ENCODE measurements at places on chromosomes 6 and 20.

- DNase-seq = no peak
Measured at GRCh38 chr20:4289875-4290274, 274.5 kb upstream of the RNF24 start.

- DNase-seq = no peak
Measured at GRCh38 chr6:26232940-26233648, 131.9 kb upstream of the BTN3A2 start.

GRCh38 chr20:47239719-47240067 lies 116.8 kb downstream of the ZMYND8 start:
- no peak for DNase-seq

- no peak for DNase-seq
Measured at GRCh38 chr6:77178821-77179220, 284.5 kb downstream of the HTR1B start.

- no peak for DNase-seq
Measured at GRCh38 chr6:81875782-81876293, 123.4 kb upstream of the TENT5A start.

DNA sequence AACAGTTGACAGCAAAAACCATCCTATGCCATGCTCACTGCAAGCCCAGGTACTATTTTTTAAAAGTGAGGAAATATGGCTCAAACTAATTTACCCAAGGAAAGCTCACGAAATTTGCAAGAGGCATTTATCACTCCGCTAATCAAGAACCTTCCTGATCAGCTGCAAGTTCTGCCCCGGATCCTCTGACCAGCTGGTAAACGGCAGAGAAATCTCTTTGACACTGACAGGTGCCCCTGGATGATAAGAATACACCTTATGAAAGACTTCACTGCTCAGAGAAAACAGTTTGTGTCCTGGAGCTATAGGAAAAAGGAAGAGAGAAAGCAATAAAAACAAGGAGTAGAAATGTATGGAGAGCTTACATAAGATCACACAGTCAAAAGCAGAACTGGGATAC lies 6.4 kb downstream of the CNKSR3 start:
- DNase-seq = no peak

DNA sequence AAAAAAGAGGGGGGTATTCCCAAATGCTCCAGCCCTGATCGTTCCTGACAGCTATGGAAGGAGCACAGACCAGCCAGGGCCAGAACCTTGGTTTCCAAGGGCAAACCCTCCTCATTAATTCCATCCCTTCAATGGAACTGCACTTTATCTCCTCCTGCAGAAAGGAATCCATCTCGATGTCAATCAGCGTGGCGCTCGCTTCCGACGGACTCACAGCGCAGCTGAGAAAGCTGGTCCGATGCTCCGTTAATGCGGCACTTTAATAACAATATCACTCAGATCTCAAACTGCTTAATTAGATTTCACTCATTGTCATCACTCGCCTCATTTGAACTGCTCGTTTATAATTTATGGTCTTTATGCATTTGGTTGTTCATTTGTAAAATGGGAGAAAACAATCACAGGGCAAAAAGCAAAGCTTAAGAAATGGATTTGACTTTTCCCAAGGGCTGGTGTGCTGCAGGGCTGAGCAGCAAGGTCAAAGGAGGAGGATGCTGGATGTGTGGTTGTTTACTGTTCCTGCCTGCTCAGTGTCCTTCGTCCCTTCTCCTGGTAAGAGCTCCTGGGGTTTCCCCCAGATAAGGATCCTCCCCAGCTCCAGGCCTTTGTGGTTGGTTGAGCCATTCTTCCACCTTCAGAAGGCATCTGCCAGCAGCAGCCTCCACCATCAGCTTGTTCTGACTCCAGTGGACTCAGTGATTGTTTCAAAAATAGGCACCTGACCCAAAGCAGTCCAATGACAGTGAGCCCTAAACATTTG lies 152.7 kb downstream of the ANKRD60 start:
- DNase-seq = no peak

DNA sequence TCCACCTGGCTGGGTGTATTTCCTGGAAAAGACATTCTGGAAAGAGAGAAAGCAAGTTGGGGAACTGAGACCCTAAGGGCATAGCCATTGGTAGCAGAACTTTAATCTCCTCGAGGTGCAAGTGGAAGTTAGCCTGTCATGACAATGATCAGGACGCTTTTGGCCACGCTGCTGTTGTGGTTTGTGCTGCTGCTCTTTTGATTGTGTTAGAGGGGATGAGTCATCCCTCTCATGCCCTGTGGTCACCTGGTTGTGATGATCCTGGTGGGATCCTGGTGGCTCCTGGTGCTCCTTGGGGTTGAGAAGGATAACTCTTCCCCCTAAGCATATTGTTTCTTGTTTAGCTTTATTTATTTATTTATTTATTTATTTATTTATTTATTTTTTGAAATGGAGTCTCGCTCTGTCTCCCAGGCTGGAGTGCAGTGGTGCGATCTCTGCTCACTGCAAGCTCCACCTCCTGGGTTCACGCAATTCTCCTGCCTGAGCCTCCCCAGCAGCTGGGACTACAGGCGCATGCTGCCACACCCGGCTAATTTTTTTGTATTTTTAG lies 350.3 kb downstream of the KIF16B start:
- no peak for DNase-seq

DNA sequence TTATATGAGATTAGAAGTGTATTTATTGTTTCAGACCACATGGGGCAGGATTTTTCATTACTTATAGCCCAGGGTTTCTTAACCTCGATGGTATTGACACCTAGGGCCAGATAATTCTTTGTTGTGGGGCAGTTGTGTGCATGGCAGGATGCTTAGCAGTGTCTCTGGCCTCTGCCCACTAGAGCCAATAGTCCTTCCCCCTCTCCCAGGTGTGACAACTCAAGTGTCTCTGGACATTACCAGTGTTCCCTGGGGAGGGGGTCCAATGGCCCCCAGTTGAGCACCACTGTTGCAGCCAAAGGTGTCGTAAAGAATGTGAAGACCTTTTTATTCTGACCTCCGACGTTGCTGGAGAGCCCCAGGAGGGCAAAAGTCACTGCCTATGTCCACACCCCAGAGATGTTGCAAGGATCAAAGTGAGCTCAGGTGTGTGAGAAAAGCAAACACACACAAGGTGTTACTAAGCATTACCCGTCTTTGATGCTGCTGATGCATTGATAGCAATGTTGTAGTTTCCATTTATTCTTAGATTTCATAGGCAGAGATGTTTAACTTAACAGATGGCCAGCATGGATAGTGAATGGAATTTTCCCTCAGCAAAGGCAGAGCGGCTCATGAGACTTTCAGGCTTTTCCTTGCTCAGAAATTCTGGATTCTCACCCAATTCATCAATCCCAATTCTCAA lies 22.2 kb downstream of the BANF2 start:
- DNase-seq = no peak

DNA sequence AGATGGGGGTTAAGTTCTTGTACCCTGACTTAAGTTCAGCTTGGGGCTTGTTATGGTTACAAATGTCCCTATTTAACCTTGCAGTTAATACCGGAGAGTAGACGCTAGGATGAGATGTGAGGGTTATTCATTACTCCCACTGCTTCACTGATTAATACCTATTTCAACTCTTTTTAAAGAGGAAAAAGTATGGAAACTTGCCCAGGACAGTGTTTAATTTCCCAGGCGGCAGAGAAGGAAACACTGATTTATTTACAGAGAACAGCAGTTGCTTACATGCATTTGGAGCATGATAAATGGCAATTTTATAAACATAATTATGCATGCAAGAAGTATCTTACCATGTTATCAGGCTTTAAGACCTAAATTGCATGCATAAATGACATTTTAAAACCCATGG lies 137.7 kb downstream of the RCAN2 start:
- no peak for DNase-seq

GRCh38 chr6:18748314-18748713 lies 361.2 kb downstream of the RNF144B start:
- DNase-seq = no peak

- no peak for DNase-seq
Measured at GRCh38 chr6:56349194-56349593, 101.8 kb upstream of the COL21A1 start.

DNA sequence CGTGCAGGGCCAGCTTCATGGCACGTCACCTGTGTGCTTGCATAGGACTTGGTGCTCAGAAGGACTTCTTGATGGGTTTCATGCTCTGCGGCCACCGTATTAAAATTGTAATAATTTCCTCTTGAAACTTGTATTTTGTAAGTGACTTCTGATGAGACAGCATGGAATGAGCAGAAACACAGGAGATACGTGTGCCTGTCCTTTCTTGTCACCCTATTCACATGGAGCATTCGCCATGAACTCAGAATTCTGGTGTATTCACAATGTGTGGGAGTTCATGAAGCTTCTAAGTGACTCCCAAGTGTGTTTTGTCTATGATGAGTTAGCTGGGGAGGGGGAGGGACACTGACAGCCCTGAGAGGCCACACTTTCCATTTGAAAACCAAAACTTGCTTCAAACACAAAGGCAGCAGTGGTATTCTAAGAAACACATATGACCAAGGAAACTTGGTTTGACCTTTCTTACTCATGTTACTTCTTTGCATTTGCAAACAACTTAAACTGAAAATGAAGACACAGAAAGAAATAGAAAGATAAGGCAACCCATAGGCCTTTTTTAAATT lies 92.1 kb upstream of the NEDD9 start:
- no peak for DNase-seq

- DNase-seq = no peak
Measured at GRCh38 chr6:105301072-105301503, 101.8 kb downstream of the PREP start.

DNA sequence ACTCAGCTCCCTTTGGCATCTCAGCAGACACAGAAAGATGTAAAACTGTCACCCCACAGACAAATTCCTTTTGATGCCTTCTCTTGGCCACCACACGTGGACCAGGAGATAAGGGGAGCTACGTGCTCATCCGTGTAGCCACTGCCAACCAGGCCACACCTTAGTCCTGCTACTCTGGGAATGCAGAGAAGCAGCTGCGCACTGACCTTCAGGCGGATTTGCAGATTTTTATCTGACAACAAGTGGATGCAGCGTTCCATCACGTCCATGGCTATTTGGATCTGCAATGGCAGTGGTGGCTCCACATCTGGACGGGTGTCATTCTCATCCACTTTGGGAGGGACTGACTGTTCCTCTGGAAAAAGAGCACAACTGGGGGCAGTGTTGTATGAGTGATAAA lies 30.8 kb downstream of the TTI1 start:
- no peak for DNase-seq

- peak; percentile 66 for DNase-seq
Measured at GRCh38 chr6:26055719-26056582, 31.3 kb upstream of the HFE start.

DNA sequence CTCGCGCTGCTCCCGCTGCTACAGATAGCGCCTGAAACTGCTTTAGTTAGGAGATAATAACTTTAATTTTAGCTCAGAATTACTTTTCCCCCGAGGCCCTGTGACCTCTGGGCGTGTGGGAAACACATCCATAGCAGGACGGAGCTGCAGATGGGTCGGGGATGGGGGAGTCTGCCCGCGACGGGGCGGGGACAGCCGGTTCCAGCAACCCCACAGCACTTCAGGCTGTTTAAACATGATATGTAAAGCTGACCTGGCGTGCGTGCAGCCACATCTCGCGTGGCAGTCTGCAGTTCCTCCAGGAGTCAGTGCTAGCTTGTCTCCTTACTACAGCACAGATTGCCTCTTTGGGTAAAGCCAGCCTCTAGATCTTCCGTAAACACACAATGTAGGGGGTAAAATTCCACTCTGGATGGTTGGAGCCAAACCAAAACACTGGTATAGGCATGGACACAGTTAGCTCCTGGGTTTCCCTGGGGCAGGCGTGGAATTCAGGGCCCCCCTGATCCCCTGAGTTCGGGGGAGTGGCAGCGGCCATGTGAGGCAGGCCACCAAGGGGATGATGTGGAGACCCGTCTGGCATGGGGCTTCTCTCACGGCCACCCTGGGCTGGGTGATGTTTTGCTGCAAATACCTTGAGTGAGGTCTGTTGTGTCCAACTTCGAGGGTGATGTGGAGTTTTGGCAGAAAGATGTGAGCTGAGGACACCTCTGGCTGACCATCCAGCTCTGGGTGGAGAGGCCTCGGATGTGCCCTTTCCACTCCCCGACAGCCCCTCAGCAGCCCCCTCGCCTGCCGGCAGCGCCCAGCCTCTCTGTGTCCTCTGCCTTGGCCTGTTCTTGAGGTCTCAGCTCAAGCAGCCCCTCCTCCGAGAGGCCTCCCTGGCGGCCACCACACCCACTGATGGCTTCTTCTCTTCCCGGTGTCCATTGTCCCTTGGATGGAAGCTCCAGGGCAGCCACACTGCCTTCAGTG lies 214.5 kb downstream of the TAF4 start:
- DNase-seq = no peak

- DNase-seq = no peak
Measured at GRCh38 chr6:79600313-79600712, 30.8 kb upstream of the SH3BGRL2 start.

DNA sequence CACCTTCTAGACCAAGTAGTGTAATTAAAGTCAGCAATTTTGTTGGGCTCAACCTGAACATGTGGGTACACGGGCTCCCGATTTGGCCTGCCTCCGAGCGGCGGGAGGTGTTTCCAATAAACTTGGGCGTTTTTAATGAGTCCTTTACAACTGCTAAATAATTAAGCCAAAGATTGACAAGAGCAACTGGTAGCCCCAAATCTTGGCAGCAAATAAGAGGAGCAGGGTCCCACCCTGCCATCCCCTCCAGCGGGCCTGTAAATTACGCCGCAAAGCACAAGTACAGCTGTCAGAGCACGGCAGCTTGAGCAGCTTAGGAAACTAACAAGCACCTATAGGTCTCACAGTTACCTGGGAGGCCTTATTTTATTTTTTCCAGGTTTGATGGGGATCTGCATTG lies 217.1 kb downstream of the BMP7 start:
- no peak for DNase-seq

- no peak for DNase-seq
Measured at GRCh38 chr20:48844996-48845395, 17.2 kb upstream of the PREX1 start.

- DNase-seq = no peak
Measured at GRCh38 chr6:1871724-1872315, 262.1 kb downstream of the FOXC1 start.

- no peak for DNase-seq
Measured at GRCh38 chr20:46206025-46206424, 87.9 kb downstream of the CD40 start.

DNA sequence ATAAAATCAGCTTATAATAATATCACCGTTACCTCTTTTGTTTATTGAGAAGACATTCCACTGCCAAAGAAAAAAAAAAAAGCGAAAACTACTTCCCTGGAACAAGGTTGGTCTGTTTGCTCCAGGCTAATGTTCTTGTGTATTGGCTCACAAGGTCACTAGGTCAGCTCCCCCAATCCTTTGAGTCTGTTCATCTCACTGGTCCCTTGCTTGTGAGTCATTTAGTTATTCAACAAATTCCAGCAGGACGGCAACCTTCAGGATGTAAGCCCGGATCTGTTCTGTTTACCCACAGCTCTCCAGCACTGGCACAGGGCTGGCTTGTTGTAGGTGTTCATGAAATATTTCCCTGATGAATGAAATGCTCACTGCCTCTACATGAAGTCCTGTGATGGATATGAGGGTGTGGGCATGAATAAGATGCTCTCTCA lies 3.3 kb downstream of the ARHGAP40 start:
- no peak for DNase-seq
